ENCODE measurements at places on chromosomes 1 and 21.
A peak's percentile ranks its signal among the peaks of the same experiment; 100 is the strongest.

GRCh38 chr1:11273595-11274234 is 717 bp downstream of the UBIAD1 start:
- no peak for DNase-seq

- no peak for DNase-seq
Observed at GRCh38 chr21:15005391-15005790, 59.4 kb downstream of the NRIP1 start.

- peak; percentile 61 for DNase-seq
Observed at GRCh38 chr1:210328746-210329503, at the start of gene HHAT. Gene HHAT, plus strand, starts transcription at chr1:210328902. Its CDS starts 20,074 bp downstream, at chr1:210348976.

GRCh38 chr1:59107516-59107915 is 189.4 kb upstream of the FGGY start:
- DNase-seq, result no peak

GRCh38 chr1:185054365-185055060 is 9.2 kb downstream of the RNF2 start:
- no peak for DNase-seq

GRCh38 chr1:194931166-194931565 is 1677.1 kb downstream of the KCNT2 start:
- no peak for DNase-seq

DNA sequence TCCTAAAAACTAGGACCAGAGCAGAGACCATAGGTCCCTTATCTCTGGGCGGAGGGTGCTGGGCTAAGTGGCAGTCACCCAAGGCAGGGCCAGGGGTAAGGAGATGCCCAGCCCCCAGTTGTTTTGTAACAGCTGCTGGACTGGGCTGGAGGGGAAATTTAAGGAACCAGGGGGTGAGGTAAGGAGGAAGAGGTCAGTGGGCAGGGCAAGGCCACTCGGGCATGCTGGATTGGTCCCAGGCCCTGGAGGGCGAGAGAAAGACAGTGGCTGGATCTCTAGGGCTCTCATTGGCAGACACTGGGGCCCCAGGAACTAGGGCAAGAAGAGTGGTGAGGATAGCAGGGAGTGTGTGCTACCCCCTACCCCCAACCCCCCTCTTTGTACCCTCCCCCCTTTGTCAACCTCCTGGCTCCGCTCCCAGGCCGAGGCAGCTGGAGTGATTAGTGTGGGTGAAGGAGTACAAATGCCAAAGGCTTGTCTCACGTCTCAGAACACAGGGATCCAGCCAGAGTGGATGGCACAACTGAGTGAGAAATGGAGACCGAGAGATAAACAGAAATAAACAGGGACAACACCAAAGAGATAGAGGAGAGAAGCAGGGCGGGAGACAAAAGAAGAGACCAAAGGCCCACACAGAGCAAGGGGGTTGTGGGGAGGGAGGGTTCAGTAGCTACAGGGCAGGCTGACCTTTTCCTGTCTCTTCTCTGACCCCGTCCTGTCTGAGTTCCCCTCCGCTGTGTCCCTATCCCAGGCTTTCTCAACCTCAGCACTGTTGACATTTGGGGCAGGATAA is 20.5 kb upstream of the THRAP3 start:
- no peak for DNase-seq

DNA sequence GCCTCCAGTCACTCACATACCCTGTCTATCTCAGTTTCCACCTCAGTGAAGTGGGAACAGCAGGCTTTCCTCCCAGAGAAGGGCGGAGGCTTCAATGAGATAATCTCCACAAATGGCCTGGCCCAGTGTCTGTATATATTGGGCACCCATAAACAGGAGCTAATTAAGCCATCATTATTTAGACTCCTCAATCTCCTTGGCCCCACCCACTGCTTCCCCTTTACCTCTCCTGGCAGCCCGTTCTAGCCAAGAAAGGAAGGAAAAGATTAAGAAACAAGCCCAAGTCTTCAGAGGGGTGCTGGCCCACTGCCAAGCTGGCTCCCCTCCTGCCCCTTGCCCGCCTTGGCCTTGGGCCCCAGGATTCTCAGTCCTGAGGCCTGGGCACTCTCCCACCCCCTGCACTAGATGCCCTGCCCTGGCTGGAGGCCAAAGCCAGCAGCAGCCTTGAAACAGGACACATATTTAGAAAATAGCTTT is 15.9 kb upstream of the EPB41 start:
- DNase-seq, result no peak

- no peak for DNase-seq
Observed at GRCh38 chr1:226938903-226939437, 1.1 kb upstream of the COQ8A start.

GRCh38 chr1:168653567-168653966 is 75.4 kb downstream of the DPT start:
- no peak for DNase-seq

DNA sequence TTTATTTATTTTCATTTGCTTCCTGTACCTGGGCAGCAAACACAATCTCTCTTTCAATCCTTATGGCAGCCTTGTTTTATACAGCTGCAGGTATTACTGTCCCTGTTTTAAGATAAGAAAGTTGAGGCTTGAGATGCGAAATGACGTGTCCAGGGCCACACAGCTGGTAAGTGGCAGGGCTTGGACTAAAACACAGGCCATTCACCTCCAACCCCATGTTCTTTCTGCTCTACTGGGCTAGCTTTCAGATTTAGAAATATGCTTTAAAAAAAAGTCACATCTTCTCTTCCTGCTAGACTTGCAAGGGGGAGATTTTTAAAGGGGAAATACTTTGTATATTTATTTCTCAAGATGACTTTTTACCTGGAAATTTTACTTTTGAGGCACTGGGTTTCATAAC is 62.8 kb downstream of the CNST start:
- DNase-seq, result no peak
